ENCODE measurements at places on chromosomes 7 and 10.

DNA sequence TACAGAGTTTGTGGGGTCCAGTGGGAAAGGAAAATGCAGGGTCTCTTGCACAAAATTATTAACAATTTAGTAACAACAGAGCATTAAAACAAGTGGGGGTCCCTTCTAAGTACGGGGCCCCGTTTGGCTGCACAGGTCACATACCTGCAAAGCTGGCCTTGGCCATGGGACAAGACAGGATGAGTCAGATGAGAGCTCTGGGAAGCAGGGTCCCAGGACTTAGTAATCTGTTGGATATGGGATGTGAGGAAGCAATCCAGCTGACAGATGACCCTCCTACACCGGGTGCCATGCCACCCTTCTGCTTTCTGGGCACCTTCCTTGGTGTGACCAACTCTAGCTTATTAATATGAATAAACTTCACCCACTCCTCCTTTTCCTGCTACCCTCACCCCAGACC is 3.2 kb upstream of the DUSP5 start:
- no peak for DNase-seq

GRCh38 chr7:106471021-106471420 is 186.2 kb upstream of the NAMPT start:
- DNase-seq, result no peak

DNA sequence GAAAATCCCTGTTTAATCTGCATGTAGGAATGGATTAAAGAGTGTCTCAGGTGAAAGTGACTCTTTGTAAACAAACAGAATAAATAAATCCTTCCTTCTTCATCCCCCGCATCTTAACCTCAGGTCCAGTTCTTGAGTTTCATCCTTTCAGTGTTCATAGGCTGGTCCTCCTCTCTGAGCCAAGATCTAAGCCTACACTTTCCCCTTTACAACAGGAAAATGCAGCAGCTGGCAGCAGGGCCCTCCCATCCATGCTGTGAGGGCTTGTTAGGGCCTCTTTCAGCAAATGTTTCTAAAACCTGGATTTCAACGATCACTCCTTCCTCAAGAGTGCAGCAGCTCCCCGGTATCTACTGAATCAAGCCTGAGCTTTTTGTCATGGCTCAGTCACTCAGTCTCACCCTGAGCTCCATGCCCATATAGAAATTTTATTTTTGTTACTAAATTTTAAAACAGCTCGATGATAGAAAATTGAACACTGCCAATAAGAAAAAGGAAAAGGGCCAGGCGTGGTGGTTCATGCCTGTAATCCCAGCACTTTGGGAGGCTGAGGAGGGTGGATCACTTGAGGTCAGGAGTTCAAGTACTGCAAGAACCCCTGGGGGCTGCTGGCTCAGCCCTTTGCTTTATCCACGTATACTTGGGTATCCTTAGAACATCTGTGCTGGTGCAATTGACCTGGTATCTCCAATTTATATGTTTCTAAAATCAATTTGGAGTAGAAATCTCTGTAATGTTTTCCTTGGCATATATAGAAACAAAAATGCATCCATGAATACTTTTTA is 15.6 kb downstream of the BLNK start:
- DNase-seq, result no peak

- DNase-seq, result no peak
These were observed 199.0 kb upstream of the C7orf33 start for GRCh38 chr7:148391591-148391990.

- DNase-seq, result no peak
These were observed 399.5 kb downstream of the RPS24 start for GRCh38 chr10:78433076-78433595.

DNA sequence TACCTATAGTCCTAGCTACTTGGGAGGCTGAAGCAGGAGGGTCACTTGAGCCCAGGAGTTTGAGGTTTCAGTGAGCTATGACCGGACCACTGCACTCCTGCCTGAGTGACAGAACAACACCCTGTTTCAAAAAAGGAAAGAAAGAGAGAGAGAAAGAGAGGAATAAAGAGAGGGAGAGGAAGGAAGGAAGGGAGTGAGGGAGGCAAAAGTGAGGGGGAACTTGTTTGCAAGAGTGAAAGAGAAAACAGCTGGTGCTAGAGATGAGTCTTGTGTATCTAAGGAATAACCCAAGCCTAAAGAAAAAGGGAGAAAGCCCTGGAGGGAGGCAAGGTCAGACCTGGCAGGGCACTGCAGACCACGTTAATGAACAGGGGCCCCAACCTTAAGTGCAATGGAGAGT is 4.8 kb upstream of the NT5C2 start:
- DNase-seq, result no peak

DNA sequence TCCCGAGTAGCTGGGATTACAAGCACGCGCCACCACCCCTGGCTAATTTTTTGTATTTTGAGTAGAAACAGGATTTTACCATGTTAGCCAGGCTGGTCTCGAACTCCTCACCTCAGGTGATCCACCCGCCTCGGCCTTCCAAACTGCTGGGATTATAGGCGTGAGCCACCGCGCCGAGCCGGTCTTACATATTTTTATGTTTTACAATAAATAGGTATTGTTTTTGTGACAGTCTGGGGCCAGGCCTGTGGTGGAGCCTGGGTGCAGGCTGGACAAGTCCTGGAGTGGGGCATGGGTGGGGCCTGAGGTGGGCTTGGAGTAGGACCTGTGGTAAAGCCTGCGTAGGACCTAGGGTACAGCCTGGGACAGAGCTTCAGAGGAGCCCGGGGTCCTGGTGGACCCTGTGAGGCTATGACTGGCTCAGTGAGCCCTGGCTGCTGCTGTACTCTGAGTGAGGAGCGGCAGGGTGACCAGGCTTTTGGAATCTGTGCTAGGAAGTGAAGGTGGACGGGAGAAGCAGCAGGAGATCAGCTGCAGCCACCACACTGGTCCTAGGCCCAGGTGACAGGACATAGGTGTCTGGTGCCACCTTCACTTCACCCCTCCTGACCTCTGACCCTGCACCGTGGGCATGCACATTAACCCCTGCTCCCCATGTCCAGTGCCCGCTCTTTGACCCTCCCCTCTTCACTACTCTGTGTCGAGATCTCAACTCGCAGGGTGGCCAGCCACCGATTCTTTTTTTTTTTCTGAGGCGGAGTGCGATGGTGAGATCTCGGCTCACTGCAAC is 9.6 kb upstream of the ZMIZ2 start:
- DNase-seq, result no peak

DNA sequence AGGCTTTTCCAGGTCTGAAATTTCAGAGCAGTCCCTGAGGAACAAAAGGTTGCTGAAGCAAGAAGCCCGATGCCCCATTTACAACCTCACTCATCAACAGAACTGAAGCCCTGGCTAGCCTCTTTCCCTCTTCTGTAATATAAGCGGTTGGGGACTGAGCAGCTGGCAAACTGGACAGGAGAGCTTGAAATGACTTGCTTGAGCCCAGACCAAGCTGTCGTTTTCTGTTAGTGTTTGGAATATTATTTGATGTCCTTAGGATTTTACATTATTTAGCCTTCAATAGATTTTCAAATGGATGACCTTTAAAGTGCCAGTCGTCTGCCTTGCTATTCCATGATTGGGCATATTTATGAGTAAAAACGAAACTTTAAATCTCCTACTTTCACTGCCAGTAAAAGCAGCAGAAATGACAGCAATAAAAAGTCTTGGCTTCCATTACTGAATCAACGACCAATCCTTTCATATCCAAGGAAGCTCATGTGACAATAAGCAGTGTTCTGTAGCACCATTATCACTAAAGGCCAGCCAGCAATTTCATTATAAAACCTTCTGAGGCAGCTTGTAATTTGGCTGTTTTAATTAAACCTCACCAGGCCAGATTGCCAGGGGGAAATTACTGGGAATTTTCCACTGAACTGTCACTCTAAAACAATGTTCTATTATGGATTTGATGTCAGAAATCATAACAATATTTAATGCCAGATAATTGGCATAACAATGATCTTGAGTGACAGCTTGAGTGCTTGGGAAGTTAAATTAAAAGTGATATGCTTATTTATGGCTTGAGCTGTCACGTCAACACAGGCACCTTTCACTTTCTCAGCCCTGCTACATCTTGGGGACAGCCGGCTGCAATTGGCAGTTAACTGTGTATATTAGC is 85.9 kb downstream of the LSMEM1 start:
- no peak for DNase-seq

- no peak for DNase-seq
These were observed 138.9 kb downstream of the ADCY1 start for GRCh38 chr7:45712872-45713668.

- DNase-seq, result no peak
These were observed 88.0 kb downstream of the CREM start for GRCh38 chr10:35214607-35215020.

GRCh38 chr7:69932034-69932628 is 333.9 kb downstream of the AUTS2 start:
- peak; percentile 8 for DNase-seq

DNA sequence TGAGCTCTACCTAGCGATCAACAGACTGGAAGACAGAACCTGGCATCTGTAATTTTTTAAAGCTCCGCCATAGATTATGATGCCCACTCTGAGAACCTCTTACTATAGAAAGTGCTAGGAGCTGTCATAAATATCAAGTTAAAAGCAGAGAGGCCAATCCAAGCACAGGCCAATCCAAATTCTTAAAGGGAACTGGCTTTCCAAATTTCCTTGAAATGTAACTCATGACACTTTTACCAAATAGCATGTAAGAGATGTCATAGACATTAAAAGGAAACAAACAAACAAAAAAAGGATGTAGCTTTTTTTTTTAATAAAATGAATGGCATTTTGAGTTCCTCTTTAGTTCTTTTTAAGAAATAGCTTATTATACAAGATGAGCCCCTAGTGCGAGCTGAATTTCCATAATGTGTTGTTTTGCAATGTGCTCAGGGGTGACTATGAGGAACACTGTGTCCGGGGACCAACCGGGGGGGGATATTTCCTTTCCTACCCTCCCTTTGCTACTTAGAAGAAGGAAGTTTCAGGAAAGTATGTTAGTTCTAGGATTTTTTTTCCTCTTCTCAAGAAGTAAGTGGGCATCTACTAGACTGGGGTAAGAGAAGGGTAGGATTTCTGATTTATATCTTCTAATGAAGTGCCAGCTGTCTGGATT is 23.7 kb upstream of the MRC1 start:
- no peak for DNase-seq

GRCh38 chr10:21534604-21535493 is 817 bp downstream of the MLLT10 start:
- no peak for DNase-seq

- no peak for DNase-seq
These were observed 38.0 kb downstream of the R3HCC1L start for GRCh38 chr10:98172495-98172894.

DNA sequence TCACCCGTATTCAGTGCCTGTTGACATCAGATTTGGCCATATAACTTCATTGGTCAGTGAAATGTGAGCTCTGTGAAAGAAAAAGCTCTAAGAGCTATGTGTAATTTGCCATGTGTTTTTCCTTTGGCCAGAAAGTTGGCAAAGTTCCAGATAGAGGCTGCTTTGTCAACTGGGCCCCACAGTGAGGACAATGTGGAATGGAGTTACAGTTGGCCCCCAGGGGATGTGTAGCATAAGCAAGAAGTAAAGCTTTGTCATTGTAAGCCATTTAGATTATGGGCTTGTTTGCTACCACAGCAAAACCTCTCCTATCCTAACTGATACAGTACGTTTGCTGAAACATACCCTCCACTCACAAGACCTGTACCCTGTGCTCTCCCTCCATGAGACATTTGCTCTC is 119.1 kb upstream of the HABP2 start:
- DNase-seq, result no peak

- no peak for DNase-seq
These were observed 51.0 kb downstream of the TCF7L2 start for GRCh38 chr10:113000876-113001598.

GRCh38 chr7:111357691-111358090 is 204.6 kb downstream of the IMMP2L start:
- peak; percentile 23 for DNase-seq

DNA sequence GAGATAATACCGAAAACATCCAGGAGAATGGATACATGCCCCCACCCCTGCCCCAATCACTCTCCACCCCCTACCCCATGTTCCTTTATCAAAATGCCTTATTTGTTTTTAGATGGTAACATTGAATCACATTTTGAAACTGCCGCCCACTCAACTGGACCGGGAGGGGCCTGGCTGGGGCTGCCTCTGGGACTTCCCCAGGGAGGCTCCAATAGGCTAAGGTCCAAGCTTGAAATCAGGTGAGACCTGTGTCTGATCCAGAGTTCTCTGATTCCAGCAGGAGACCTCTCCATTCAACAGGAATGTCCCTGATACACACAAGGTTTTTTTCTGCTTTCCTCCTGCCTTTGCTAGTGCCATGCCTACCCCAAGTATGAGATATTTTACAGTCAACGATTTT is 43.8 kb upstream of the ACSL5 start:
- no peak for DNase-seq

DNA sequence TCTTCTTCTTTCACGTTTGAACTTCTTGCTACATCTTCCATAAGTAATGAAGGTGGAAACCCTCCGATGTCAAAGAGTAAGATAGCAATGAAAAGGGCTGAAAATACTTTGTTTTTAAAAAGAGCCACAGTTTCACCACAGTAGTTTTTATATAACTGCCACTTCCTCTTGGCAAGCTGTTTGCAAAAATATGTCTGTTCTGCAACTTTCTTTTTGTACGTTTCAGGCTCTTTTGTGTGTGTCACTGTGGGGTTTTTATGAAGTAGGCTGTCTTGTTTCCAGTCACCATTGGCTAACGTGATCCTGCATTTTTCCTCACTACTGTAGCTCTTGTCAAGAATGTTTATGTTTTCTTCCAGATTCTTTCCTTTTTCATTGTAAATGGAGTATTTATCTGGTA is 55.6 kb downstream of the SLC16A9 start:
- no peak for DNase-seq

GRCh38 chr10:44939691-44940401 is 19.8 kb upstream of the RASSF4 start:
- no peak for DNase-seq

- DNase-seq, result no peak
These were observed 14.0 kb downstream of the HABP2 start for GRCh38 chr10:113566888-113567287.

DNA sequence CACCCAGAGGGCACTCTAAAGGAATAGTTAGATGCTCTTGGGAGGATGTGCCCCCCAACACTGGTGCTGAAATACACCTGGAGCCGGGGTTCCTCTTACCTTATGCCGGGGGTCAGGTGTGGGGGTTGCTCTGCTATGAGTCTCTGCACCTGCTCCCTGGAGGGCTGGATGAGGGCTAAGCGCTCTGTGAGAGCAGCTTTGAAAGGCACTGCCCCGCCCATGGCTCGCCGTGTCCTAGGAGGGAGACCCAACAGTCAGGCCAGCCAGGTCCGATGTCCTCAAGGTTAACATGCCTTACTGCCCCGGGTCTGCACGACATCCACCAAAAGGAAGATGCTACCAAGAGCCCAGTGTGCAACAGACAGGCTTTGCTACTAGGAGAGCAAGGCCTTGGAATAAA is 31.7 kb downstream of the PSPH start:
- DNase-seq, result no peak

DNA sequence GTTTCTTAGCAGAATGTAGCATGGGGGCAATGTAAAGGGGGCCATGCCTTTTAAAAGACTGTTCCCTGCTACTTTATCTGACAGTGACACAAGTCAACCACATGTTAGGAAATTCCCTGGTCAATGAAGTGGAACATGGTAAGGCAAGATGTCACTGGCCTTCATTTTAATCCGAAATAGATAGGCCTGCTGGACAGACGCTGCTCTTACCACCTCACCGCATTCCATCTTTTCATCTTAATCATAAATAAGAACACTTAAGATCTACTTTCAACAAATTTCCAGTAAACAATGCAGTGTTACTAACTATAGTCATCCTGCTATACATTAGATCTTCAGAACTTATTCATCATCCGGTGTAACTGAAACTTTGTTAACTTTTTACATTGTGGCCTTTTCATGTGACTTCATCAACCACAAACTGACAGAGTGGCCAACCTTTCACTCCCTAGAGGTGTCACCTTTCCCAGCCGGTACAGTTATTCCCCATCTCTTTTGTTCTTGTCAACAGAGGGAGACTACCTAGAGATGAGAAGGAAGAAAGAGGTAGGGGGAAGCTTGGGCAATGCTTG is 15.6 kb downstream of the ASB4 start:
- no peak for DNase-seq

Data from skeletal muscle cell (primary cell).